Posterior vena cava (tissue), 2 donors: ENCODE measurements at places on chromosomes 3 and 15. TPM values are rescaled to one million over a fixed set of nuclear protein-coding genes. Genes with fewer than 3 reads are reported as not detected.

Gene CCR9
- not detected for total RNA-seq

DNA sequence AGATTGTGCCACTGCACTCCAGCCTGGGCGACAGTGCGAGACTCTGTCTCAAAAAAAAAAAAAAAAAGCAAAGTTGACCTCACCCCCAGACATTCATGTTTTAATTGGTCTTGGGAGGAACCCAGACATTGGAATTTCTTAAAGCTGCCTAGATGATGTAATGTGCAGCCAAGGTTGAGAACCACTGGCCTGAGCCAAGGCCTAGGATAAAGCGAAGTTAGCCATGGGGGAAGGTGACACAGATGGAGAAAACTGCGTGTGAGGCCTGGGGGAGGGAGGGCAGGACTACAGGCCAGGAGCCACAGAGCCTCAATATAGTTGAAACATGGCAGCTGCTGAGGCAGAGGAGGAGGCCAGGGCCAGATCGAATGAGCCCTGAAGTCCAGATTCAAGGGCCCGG, 21.0 kb downstream of the GLB1 start:
- DNase-seq: no peak

- DNase-seq: no peak
Observed at GRCh38 chr15:60669351-60669750, 190.4 kb upstream of the ICE2 start.

DNA sequence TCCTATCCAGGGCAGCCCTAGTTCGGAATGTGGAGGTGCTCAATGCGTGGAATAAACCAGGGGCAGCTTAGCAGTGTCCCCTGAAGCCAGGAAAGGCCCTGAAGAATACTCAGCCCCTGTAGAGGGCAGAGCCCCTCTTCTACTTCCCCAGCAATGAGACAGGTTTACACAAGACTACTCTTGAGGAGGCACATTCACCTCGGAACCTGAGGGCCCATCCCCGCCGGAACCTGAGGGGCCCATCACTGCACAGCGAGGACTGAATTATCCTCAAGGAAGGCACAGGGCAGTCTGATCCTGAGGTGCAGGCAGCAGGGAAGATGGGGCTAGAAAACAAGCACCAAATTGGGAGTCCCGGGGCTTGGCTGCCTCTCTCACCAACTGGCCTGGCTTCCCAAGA, 22.2 kb downstream of the CCDC13 start:
- no peak for DNase-seq

Gene MKRN3
- total RNA-seq: not detected

Gene ARGFX
- not detected for total RNA-seq

DNA sequence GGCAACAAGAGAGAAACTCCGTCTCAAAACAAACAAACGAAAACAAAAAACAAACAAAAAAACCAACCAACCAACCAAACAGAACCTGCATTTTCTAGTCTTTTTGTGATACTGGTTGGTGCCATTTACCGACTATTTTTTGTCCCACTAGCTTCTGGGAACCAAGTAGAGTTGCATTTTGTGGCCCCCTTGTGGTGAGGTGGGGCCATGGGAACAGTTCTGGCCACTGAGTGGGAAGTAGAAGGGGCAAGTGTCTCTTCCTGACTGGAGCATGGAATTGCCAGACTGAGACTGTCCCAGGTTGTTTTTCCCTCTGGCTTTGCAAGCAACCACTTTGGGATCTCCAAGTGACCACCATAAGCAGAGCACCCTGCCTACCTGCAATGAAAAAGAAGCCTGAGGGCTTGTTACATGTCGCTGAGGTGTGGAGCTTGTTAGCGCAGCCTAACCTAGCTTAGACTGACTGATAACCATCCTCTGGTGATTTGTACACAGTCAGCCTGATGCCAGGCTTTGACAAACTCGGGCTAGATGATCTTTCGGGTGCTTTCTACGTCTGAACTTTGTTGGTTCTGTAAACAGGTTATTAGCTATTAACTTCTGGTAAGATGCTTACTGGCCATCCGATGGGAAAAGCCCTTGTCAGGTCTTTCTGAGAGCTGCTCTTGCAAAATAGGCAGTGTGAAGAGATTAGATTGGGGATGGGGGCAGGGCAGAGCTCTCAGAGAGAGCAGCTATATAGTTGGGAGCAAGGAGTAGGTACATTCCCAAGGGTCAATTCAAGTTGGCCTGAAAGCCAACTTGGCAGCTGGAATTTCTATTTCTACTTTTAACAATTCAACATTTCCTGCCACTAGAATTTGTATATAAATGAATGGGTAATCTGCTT, 172.2 kb downstream of the SSR3 start:
- no peak for DNase-seq

Gene P2RY13
- 2.7 TPM for total RNA-seq

DNA sequence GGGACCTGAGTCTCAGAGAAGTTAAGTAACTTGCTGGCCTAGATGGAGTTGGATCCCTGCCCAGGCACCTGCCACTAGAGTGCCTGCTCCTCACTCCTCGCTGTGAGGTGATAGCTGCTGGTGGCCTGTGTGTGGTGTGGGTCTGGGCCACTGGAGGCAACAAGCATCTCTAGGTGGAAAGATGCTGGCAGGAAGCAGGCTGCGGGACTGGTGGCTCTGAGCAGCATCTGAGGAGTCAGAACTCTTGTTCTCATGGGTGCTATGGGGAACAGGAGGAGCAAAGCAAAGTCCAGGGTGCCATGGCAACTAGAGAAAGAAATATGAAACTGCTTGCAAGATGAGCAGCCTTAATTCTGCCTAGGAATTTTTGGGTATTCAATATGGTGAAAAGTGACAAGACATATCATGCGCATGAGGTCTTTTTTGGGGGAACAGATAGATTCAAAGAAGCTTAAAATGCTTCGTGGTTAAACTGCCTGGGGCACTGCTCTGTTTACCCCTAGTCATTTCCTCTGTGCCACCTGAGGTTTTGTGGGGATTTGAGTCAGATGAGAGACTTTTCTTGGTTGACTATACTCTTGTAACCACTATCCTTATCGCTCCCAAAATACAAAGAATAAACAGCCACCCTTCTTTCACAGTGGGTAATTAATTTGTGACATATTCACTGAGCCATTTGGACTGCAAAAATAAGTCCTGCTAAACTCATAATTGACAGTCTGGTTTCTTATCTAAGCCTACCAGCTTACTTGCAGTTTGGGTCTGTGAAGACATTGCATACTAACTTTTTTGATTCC, 50.3 kb downstream of the MED12L start:
- no peak for DNase-seq

Gene LYZL4
- total RNA-seq: not detected

GRCh38 chr3:192130534-192131132, 596.7 kb downstream of the FGF12 start:
- DNase-seq: peak; percentile 73

Gene POLR2H
- 42.7 TPM for total RNA-seq

Gene MUSTN1
- total RNA-seq: 78.5 TPM

DNA sequence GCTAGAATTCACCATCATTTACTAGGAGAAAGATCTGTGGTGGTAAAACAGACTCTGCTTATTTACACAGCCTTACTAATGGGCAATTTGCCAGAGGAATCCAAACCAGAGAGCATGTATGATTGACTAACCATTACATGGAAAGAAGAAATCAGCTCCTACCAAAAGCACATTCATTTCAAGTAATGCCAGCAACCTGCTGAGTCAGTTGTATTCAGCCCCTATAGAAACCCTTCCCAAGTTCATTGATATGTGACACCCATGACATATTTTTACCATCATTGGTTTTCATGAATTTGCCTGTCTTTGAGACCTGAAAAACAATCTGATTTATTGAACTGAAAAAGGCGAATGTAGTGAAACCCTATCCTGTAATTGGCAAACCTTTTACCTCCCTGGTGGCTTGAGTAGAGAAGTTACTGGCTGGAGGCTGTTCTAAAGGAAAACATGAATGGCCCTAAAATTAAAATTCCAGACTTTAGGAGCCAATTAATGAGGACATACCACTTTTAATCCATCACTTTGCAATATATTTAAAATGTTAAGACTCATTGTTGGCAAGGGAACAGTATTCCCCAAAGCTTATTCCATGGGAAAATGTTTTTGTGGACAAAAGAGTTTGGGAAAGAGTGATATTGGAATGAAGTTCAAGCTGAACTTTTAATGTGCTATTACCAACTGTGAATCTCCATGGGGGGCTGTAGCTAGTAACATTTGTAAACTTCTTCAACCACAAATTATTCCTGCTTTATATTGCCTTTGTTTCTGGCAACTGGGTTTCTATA, 542.9 kb downstream of the FHIT start:
- no peak for DNase-seq

- DNase-seq: peak; percentile 38
Observed at GRCh38 chr15:31461375-31461774, 134.7 kb downstream of the KLF13 start.

DNA sequence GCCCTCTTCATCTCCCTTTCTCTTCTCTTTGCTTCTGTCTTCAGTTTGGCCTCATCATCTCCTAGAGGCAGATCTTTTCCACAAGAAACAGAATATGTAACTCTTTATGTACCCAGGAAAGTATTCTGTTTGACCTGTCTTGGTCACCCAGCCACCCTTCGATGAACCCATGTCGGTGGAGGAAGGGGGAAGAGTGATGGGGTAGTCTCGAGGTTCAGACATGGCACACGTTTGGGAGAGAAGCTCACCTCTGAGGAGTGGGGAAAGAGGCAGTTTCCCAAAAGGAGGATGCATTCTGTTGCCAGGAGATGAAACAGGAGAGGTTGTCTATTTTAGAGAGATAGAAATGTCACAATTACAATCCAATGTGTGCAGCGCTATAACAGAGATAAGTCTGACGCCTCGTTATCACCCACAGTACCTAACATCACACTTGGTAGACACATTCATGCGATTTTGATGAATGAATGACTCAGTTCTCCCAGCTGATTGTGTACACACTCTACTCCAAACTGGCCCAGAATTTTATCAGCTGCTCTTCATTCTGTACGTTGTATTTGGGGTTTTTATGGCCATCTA, 722 bp upstream of the CCDC50 start:
- DNase-seq: no peak

- no peak for DNase-seq
Observed at GRCh38 chr3:20380295-20380694, 194.3 kb upstream of the SGO1 start.

Gene RLBP1
- total RNA-seq: not detected

Gene NR1I2
- 0.19 TPM for total RNA-seq

GRCh38 chr15:32688151-32688639, 29.6 kb upstream of the GREM1 start:
- DNase-seq: no peak

- no peak for DNase-seq
Observed at GRCh38 chr3:42544492-42545283, 37.1 kb downstream of the SEC22C start.

- no peak for DNase-seq
Observed at GRCh38 chr3:99565331-99565730, 73.1 kb upstream of the COL8A1 start.

Gene ADCY5
- 41.1 TPM for total RNA-seq

GRCh38 chr3:177977381-177978158, 558.7 kb upstream of the KCNMB2 start:
- no peak for DNase-seq

DNA sequence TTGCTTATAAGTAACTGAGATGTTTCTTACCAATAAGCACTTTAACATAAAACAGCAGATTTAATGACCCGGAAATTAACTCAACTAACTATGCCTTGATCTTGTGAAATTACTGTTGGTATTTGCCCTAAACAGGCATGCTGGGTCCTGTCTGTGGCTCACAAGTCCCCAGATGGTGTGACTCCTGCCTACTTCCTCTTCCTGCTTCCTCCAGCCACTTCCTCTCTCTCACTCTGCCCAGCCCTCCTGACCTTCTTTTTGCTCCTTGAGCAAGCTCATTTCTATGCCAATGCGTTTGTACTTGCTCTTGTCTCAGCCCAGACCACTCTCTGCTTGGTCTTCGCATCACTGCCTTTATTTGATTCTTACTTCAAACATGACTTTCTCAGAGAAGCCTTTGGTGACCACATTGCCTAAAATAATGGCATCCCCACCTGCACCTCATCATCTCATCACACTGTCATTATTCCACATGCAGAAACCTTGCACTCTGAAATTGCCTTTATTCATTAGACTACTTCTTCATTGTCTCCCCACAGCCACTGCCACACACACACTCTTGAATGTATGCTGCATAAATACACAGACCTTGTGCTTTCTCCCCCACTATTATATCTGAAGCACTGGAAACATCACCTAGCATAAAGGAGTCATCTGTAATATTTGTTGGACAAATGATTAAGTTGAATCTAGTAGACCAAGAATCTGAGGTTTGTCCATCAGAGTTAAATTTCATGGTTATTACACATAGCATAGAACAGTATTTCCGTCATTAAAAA, 256.3 kb upstream of the SEMA6D start:
- no peak for DNase-seq

GRCh38 chr15:95558131-95558530, 772.4 kb upstream of the NR2F2 start:
- DNase-seq: no peak

DNA sequence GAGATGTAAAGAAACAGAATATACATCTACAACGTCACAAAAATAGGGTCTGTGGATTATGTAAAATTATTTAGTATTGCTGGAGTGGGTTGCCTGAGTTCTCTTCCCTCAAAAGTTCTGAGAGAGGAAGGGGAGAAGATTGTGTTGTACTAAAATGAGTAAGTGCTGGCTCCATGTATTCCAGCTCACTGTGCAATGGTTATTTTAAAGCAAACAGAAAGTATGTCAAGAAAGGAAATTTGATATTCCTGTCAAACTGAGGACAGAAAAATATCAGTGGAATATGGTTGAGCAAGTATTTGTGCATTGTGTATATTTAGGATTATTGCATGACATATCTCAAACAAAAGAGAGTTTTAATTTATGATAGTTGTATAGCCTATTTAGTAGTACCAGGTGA, 2.2 kb downstream of the TRPC1 start:
- no peak for DNase-seq

Gene SEMA5B
- total RNA-seq: 1.3 TPM

DNA sequence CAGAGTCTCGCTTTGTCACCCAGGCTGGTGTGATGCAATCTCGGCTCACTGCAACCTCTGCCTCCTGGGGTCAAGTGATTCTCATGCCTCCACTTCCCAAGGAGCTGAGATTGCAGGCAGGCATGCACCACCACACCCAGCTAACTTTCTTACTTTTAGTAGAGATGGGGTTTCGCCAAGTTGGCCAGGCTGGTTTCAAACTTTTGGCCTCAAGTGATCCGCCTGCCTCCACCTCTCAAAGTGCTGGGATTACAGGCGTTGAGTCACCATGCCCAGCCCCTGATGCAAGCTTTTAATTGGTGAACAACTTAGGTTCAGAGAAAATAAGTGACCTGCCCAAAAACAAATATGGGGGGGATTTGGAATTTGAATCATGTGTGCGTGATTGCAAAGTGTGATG, 246.2 kb downstream of the LRTM1 start:
- DNase-seq: no peak

Gene GP9
- total RNA-seq: not detected

Gene PRKCI
- 25.5 TPM for total RNA-seq
